ENCODE measurements at places on chromosomes 2 and 18. TPM values are rescaled to one million over a fixed set of nuclear protein-coding genes. Genes with fewer than 3 reads are reported as not detected.
A peak's percentile ranks its signal among the peaks of the same experiment; 100 is the strongest.

GRCh38 chr2:106892048-106892447 is 6.1 kb upstream of the ST6GAL2 start:
- no peak overlapping the region for H3K27ac ChIP-seq
- H3K36me3 ChIP-seq: no peaks in the 10 kb centered on the region
- no peak overlapping the region for H3K4me3 ChIP-seq
- DNase-seq: no peak
- H3K27me3 ChIP-seq: peaks cover 29% of the 10 kb centered on the region
- no peaks in the 10 kb centered on the region for H3K4me1 ChIP-seq

DNA sequence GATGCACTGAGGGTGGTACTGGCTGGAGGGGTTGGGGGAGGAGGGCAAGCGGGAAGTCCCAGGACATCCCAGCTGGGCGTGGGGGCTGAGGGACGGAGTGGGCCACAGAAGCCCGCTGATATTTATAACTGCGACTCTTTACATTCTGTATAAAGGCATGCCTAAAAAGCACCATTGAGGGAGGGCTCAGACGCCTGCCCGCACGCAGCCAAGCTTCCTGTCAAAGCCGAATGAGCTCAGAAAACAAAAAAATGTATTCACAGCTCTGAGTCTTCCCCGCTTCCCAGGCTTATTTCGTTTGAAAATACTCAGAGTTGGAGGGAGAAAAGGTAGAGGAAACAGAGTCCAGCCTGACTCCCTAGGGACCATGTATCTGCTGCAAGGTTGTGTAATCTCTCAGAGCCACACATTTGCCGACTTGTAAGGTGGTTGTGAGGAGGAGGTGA is 170.1 kb upstream of the HAAO start:
- H3K4me3 ChIP-seq: no peak overlapping the region
- H3K36me3 ChIP-seq: no peaks in the 10 kb centered on the region
- peaks cover 3% of the 10 kb centered on the region for H3K27me3 ChIP-seq
- H3K4me1 ChIP-seq: peaks cover 47% of the 10 kb centered on the region
- no peak overlapping the region for H3K27ac ChIP-seq

DNA sequence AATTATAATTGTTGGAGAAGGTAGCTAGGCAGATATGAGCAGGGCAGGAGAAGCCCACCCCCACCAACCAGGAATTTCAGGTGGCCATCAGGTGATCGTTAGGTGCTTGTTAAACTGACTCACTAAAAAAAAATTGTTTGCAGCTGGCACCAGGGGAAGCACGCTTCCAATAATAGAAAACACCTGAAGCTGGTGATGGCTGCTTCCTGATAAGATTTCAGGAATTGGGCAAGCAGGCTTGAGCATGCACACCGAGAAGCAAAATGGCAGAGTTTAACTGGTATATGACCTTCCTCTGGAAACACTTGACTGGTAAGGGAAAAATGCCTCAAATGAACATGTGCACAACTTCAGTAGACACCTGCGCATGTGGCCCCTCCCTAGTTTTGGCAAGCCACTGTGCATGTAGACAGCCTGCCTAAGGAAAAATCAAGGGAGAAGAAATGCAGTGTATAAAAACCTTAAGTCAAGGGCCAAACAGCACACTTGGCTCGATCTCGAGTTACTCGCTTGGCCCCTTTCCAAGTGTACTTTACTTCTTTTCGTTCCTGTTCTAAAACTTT is 292.8 kb downstream of the CCDC85A start:
- H3K27me3 ChIP-seq: peaks cover 3% of the 10 kb centered on the region
- no peak overlapping the region for H3K4me3 ChIP-seq
- no peak overlapping the region for H3K27ac ChIP-seq
- H3K36me3 ChIP-seq: no peaks in the 10 kb centered on the region
- DNase-seq: no peak
- H3K4me1 ChIP-seq: peaks cover 6% of the 10 kb centered on the region

DNA sequence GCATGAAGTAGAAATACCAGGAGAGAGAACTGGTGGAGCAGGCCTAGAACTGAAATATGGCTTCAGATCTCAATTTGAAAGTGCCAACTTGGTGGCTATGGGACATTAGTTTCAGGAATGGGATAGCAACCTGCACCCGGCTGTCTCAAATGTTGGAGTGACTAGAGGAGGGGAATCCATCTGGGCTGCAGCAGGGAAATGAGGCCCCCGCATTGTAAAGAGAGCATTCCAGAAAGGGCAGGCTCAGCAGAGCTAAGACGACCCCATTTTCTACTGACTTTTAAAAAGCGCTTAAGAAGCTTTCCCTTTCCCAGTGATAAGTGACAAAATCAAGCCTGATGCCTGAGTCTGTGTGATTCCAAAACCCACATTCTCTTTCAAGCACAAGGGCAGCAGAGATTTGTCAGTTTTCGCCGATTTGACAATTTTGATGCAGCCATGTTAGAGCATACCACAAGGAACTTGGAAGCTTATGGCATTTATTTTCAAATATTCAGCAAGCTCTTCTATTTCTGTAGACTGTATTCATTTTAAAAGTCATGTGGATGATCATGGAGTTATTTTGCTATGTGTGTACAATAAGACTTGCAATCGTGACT is 119.8 kb upstream of the ARHGAP28 start:
- no peak for DNase-seq
- peaks cover 40% of the 10 kb centered on the region for H3K4me1 ChIP-seq
- no peak overlapping the region for H3K27ac ChIP-seq
- H3K4me3 ChIP-seq: no peak overlapping the region
- H3K36me3 ChIP-seq: peaks cover 9% of the 10 kb centered on the region

DNA sequence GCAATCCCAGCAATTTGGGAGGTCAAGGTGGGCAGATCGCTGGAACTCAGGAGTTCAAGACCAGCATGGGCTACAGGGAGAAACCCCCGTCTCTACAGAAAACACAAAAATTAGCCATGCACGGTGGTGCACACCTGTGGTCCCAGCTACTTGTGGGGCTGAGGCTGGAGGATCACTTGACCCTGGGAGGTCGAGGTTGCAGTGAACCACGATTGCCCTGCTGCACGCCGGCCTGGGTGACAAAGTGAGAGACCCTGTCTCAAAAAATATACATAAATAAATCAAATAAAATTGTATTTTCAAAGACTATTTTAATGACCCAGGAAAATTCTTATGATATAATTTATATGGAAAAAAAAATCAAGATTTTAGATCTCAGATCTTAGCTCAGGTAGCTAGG is 191.5 kb downstream of the ZFP36L2 start:
- no peak overlapping the region for H3K27ac ChIP-seq
- H3K27me3 ChIP-seq: no peaks in the 10 kb centered on the region

DNA sequence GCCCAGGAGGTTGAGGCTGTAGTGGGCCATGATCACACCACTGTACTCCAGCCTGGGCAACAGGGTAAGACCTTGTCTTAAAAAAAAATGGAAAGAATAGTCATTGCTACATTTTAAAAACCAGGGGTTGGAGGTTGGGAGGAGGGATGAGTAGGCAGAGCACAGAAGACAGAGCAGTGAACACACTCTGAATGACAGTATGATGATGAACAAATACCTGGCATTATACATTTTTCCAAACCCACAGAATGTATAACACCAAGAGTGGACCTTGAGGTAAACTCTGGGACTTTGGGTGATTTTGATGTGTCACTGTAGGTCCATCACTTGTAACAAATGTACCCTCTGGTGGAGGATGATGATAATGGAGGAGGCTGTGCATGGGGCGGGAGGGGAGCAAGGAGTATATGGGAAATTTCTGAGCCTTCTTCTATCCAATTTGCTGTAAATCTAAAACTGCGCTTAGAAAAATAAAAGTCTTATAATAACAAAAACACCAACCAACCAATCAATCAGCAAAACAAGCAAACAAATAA is 111.4 kb upstream of the PGAP1 start:
- H3K4me3 ChIP-seq: no peak overlapping the region
- no peaks in the 10 kb centered on the region for H3K36me3 ChIP-seq
- no peaks in the 10 kb centered on the region for H3K27me3 ChIP-seq
- no peak overlapping the region for H3K27ac ChIP-seq
- DNase-seq: no peak
- H3K4me1 ChIP-seq: peaks cover 4% of the 10 kb centered on the region

- no peaks in the 10 kb centered on the region for H3K27me3 ChIP-seq
- DNase-seq: no peak
- H3K4me1 ChIP-seq: peaks cover 38% of the 10 kb centered on the region
- peaks cover 18% of the 10 kb centered on the region for H3K36me3 ChIP-seq
- no peak overlapping the region for H3K27ac ChIP-seq
Observed at GRCh38 chr2:119683074-119683712, 4.2 kb downstream of the TMEM177 start.

- H3K27ac ChIP-seq: peak overlapping the region; percentile 24
- H3K4me3 ChIP-seq: no peak overlapping the region
- peaks cover 25% of the 10 kb centered on the region for H3K4me1 ChIP-seq
- peaks cover 39% of the 10 kb centered on the region for H3K36me3 ChIP-seq
- H3K27me3 ChIP-seq: no peaks in the 10 kb centered on the region
Observed at GRCh38 chr2:159109517-159109916, 141.1 kb downstream of the TANC1 start.

GRCh38 chr2:26556309-26557243 is 78.7 kb upstream of the OTOF start:
- peaks cover 52% of the 10 kb centered on the region for H3K27me3 ChIP-seq
- no peak overlapping the region for H3K27ac ChIP-seq
- H3K36me3 ChIP-seq: no peaks in the 10 kb centered on the region
- no peak for DNase-seq
- no peak overlapping the region for H3K4me3 ChIP-seq

DNA sequence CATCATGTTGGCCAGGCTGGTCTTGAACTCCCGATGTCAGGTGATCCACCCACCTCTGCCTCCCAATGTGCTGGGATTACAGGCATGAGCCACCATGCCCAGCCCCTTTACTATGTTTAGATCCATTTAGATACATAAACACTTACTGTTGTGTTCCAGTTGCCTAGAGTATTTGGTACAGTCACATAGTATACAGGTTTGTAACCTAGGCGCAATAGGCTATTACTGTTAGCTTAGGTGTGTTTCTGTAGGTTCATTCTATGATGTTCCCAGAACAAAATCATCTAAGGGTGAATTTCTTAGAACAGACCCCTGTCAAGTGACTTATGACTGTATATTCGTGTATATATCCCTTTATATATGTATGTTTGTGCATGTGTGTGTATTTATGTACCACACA is 61.8 kb downstream of the MYCN start:
- H3K36me3 ChIP-seq: no peaks in the 10 kb centered on the region
- H3K27me3 ChIP-seq: no peaks in the 10 kb centered on the region
- peaks cover 5% of the 10 kb centered on the region for H3K4me1 ChIP-seq

DNA sequence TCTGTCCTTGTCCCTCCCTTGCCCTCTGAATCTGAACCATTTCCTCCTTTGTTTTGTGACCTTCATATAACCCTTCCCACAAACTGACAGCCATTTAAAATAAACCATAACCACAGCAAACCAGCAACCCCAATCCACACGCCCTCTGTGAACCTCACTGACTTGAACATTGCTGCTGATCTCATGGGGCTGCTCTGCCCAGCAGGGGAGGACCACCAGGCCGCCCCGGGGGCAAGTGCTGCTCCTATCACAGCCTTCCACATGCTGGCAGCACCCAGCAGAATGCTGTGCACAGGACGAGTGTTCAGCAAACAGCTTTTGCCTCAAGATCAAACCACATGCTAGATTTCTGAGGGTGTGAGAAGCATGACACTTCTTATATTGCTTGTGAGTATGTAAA is 73.9 kb upstream of the UXS1 start:
- H3K4me3 ChIP-seq: no peak overlapping the region
- no peak overlapping the region for H3K27ac ChIP-seq
- H3K27me3 ChIP-seq: no peaks in the 10 kb centered on the region
- peak; percentile 47 for DNase-seq
- H3K36me3 ChIP-seq: peaks cover 7% of the 10 kb centered on the region

DNA sequence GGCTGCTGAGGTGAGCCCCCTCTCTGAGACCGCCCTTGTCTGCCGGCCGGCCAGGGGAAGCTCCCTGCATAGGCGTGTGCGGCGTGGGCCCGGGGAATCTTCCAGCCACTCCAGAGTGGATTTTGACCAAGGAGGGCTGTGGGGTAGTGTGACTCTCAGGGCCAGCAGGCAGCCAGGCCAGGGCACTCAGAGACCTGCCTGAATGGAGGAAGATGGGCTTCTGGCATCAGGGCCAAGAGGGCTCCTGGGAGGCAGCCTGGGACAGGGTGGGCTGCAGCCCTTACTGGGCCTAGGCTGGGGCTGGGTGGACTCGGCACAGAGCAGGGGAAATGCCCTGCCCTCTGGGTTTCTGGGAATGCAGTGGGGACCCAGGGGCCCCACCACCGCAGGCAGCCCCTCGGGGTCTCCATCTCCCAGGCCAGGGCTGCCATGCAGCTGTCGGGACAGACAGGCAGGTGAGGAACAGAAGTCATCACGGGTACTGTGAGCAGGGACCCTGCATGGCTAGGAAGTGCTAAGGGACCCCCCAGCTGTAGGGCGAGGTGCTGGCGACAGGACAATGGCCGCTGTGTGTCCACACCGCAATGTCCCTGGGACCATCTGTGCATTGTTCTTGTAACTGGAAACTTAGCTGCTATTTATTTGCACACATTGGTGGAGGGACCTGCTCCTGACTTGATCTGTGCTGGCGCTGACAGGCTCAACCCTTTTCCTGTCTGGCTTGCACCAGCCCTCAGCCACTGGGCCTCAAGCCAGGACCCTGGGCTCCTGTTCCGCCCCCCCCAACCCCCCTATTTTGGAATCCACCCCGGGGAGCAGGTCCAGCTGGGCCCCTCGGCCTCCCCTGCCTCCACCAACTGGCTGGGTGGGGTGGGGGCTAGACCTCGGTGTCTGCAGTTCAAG is 4.1 kb downstream of the PDCD1 start:
- no peak overlapping the region for H3K27ac ChIP-seq
- H3K4me3 ChIP-seq: no peak overlapping the region
- DNase-seq: no peak

GRCh38 chr18:57585855-57586250 is 649 bp downstream of the FECH start:
- peaks cover 3% of the 10 kb centered on the region for H3K36me3 ChIP-seq
- no peak for DNase-seq
- no peaks in the 10 kb centered on the region for H3K27me3 ChIP-seq
- H3K4me1 ChIP-seq: peaks cover 11% of the 10 kb centered on the region

- peaks cover 29% of the 10 kb centered on the region for H3K4me1 ChIP-seq
- DNase-seq: no peak
- no peak overlapping the region for H3K4me3 ChIP-seq
- no peak overlapping the region for H3K27ac ChIP-seq
Observed at GRCh38 chr2:182069908-182070307, 84.3 kb downstream of the PPP1R1C start.

- no peak for DNase-seq
- H3K4me3 ChIP-seq: no peak overlapping the region
- no peaks in the 10 kb centered on the region for H3K27me3 ChIP-seq
- H3K27ac ChIP-seq: no peak overlapping the region
Observed at GRCh38 chr2:18047213-18047611, 168.7 kb downstream of the KCNS3 start.

- no peak overlapping the region for H3K4me3 ChIP-seq
- DNase-seq: no peak
- H3K27me3 ChIP-seq: no peaks in the 10 kb centered on the region
- peak overlapping the region; percentile 42 for H3K27ac ChIP-seq
Observed at GRCh38 chr2:55156326-55156725, 75.8 kb downstream of the CLHC1 start.

- no peak overlapping the region for H3K4me3 ChIP-seq
- H3K4me1 ChIP-seq: peaks cover 21% of the 10 kb centered on the region
- H3K27ac ChIP-seq: no peak overlapping the region
- no peak for DNase-seq
- no peaks in the 10 kb centered on the region for H3K36me3 ChIP-seq
Observed at GRCh38 chr18:59029663-59030429, 109.8 kb upstream of the SEC11C start.

OR6B2 gene
- not detected for total RNA-seq

ASXL3 gene
- total RNA-seq: 15.6 TPM

CABYR gene
- total RNA-seq: 7.8 TPM

BOLL gene
- not detected for total RNA-seq

LYPD1 gene
- 33.9 TPM for total RNA-seq

KHK gene
- 28.4 TPM for total RNA-seq

FOXD4L1 gene
- not detected for total RNA-seq

MAL gene
- 205 TPM for total RNA-seq

AQP12B gene
- 0.10 TPM for total RNA-seq

HEATR5B gene
- 17.0 TPM for total RNA-seq

RAB27B gene
- total RNA-seq: 9.4 TPM

Measured in type B pancreatic cell (in vitro differentiated cells).